ENCODE measurements at places on chromosomes 1 and 21.
A peak's percentile ranks its signal among the peaks of the same experiment; 100 is the strongest.

GRCh38 chr1:16413191-16413590 lies 24.0 kb downstream of the SPATA21 start:
- no peak for DNase-seq

GRCh38 chr1:177048314-177049069 lies 116.0 kb downstream of the ASTN1 start:
- no peak for DNase-seq

- DNase-seq = no peak
Measured at GRCh38 chr1:214466403-214467077, 84.9 kb downstream of the PTPN14 start.

DNA sequence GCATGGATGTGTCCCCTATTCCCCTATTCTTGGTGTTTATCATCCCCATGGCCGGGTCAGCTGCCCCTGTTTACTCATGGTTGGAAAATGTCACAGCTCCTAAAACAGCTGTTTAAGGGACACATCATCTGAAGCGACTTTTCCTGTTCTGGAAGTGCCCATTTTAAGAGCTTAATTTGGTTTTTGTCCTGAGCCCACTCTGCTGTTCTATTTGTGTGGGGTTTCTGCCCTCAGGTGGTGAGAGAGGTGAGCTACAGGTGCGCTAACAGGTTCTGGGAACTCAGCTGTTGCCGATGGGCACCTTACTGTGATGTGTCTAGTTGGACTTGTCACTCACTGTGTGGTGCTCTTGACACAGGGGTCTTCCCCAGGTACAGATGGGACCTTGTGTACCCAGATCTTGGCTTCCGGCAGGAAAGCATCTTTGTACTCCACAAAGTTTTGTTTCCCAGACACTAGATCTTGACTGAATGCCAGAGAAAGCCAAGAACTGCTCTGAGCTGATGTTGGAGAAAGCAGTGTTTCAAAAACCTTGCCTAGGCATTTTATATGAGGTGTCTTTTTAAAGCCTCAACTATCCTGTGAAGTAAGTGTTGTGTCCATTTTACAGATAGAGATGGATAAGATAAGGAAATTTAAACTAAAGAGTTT lies 59.0 kb upstream of the CD1D start:
- peak; percentile 4 for DNase-seq

DNA sequence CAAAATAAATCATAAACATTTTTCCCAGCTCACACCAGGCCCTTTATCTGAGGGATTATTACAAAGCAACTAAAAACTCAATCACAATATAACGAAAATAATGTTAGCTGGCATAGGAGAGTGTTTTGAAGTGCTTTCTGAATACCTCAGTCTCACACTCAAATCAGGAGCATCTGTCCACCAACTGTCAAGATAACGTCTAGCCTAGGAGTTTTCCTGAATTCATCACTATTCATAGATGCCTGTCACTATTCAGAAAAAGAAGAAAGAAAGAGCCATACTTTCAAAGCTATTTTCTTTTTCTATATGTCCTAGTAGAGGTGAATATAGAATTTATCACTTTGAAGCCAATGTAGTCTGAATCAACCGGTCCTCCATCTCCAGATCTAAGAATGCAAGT lies 127.0 kb downstream of the AKT3 start:
- DNase-seq = no peak

GRCh38 chr1:193537266-193538002 lies 351.0 kb upstream of the B3GALT2 start:
- peak; percentile 75 for DNase-seq

DNA sequence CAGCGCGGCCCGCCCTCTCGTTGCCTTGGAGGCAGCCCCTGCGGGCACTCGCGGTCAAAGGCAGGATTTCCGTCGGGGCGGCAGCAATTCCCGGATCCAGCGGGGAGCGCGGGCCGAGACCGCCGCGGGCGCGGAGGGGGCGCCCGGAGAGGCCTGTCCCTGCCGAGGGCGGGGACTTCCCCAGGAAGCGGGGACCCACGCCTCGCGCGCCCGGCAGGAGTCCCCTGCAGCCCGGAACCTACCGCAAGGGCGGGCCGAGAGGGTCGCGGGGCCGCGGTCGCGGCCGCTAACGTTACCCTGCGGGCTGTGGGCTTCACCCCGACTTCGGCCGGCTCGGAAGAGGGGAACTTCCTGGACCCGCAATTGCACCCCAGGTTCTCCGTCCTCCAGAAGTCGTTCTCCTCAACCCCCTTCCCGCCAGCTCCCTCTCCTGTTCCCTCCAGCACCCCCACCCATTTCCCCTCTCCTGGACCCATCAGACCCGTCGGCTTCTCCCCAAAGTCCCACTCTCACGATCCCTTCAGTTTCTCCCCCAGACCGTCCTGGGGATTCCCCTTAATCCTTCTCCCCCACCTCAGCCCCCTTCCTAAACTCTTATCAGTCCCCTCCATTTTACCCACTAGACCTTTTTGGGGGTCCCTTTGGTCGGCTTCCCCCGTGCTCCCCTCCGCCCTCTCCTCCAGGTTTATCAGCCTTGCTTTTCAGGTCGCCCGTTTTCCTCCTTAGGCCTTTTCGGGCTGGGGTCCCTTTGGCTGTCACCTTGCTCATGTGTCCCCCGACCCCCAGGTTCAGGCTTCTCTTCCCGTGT lies 604 bp downstream of the FGR start:
- DNase-seq = peak; percentile 47

- DNase-seq = no peak
Measured at GRCh38 chr1:17933971-17934370, 173.6 kb upstream of the IGSF21 start.

GRCh38 chr1:171805395-171806115 lies 24.1 kb downstream of the METTL13 start:
- DNase-seq = no peak

DNA sequence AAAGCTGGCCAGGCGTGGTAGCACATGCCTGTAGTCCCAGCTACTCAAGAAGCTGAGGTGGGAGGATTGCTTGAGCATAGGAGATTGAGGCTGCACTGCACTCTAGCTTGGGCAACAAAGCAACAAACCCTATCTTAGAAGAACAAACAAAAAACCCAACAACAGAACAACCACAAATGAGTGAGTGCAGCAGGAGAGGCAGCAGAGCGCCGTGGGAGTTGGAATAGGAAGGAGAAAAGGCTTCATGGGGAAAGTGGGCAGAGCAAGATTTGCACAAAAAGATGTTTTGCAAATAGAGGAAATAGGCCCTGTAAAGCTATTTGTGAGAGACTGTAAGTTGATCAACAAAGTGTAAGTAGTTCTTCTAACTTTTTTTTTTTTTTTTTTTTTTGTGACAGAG lies 19.6 kb downstream of the SMAP2 start:
- no peak for DNase-seq
